ENCODE measurements at places on chromosomes 1 and 21.

DNA sequence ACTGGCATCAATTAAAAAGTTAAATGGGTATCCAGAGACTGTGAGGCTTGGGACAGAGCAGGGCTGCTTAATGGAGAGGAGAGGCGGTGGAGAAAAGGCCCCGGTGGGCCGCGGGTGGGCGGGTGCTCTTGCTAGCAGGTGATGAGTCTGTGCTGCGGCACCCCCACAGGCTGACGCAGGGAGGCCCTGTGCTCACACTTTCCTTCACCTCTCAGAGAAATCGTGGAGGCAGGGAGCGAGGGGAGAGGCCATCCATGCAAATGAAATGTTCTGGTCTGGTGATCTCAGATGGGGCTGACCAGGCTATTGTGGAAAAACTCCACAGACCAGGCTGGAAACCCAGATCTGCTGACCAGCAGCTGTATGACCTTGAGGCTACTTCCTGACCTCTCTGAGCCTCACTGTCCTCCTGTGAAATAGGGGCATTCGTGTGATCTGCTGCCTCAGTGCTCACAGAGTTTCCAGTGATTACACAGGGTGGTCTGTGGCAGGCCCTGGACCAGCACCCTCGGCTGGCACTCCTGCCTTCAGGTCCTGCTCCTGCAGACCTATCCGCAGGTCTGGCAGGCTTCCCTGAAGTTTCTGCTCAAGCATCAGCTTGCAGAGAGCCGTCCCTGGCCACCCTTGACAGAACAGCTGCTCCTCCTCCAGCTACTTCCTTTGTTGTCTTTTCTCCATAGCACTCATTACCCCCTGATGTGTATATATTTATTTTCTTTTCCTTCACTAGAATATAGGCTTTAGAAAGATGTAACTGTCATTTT is 89.2 kb downstream of the BEND5 start:
- DNase-seq: no peak

GRCh38 chr1:169348383-169349036 is 19.1 kb downstream of the NME7 start:
- DNase-seq: no peak

GRCh38 chr1:112798292-112798691 is 83.2 kb upstream of the PPM1J start:
- DNase-seq: no peak

DNA sequence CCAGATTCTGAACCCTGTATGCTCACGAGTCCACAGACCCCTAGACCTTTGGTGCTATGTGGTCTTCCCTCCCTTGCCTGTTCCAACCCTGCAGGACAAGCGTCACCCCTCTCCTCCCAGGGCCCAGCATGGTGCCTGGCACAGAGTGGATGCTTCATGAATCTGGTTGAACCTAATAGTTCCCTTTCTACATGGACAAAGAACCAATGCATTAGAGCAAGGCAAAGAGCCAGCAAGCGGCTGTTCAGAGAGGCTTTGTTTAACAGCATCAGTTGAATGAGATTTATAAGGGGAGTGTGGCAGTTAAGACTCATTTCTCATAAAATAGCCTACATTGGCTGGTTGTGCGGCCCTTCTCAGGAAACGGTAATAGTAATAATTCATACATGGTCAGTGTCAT is 14.9 kb downstream of the SLC26A9 start:
- no peak for DNase-seq

- no peak for DNase-seq
Measured at GRCh38 chr1:10685808-10686403, 110.5 kb downstream of the CASZ1 start.

DNA sequence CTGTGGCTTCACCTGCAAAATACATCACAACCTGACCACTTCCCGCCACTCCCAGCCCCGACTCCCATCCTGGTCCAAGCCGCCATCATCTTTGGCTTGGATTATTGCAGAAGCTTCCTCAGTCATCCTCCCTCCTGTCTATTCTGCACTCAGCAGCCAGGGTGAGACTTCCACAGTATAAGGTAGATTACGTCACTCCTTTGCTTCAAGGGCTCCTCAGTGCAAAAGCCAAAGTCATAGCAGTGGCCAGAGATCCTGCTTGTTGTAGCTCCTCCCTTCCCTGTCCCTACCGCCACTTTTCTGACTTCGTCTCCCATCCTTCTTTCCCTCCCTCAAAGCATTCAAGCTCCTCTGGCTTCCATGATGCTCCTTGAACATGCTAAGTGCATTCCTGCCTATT is 152.8 kb downstream of the GRIK3 start:
- no peak for DNase-seq

GRCh38 chr1:79695138-79695537 is 688.6 kb upstream of the ADGRL4 start:
- no peak for DNase-seq

DNA sequence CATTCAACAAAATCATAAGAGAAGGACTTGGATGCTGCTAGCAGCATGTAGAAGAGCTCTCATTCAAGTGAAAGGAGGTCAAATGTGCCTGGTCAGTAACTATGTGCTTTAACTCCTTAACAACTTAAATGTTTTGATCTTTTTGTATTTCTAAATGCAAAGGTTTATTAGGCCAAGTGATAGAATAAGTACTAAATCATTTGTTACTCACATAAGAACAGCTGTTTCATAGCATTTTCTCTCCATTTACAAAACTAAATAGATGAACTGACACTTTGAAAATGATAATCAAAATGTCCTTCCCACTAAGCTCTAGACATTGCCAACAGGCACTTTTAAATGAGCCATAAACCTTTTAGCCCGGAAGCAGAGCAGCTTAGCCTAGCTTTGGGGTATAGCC is 254.3 kb upstream of the PRMT6 start:
- DNase-seq: no peak

- DNase-seq: no peak
Measured at GRCh38 chr1:209609041-209609790, 25.7 kb downstream of the CAMK1G start.

GRCh38 chr1:156388174-156389137 is 19.4 kb downstream of the RHBG start:
- no peak for DNase-seq

DNA sequence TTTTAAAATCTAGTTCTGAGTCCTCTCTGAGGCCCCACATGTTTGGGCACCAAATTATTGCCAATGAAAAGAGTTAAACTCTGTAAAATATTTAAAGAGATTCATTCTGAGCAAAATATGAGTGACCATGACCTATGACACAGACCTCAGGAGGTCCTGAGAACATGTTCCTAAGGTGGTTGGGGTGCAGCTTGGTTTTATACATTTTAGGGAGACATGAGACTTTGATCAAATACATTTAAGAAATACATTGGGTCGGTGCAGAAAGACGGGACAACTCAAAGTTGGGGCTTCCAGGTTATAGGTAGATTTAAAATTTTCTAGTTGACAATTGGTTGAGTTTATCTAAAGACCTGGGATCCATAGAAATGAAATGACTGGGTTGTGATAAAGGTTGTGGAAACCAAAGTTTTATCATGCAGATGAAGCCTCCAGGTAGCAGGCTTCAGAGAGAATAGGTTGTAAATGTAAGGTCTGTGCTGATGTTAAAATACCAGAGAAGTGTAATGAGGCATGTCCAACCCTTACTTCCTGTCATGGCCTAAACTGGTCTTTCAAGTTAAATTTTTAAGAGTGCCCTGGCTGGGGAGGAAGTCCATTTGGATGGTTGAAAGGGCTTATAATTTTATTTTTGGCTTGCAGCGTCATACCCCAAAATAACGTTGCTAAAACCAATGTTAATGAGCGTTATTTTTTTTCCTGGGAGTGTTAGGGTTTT is 274.9 kb downstream of the NUF2 start:
- no peak for DNase-seq

DNA sequence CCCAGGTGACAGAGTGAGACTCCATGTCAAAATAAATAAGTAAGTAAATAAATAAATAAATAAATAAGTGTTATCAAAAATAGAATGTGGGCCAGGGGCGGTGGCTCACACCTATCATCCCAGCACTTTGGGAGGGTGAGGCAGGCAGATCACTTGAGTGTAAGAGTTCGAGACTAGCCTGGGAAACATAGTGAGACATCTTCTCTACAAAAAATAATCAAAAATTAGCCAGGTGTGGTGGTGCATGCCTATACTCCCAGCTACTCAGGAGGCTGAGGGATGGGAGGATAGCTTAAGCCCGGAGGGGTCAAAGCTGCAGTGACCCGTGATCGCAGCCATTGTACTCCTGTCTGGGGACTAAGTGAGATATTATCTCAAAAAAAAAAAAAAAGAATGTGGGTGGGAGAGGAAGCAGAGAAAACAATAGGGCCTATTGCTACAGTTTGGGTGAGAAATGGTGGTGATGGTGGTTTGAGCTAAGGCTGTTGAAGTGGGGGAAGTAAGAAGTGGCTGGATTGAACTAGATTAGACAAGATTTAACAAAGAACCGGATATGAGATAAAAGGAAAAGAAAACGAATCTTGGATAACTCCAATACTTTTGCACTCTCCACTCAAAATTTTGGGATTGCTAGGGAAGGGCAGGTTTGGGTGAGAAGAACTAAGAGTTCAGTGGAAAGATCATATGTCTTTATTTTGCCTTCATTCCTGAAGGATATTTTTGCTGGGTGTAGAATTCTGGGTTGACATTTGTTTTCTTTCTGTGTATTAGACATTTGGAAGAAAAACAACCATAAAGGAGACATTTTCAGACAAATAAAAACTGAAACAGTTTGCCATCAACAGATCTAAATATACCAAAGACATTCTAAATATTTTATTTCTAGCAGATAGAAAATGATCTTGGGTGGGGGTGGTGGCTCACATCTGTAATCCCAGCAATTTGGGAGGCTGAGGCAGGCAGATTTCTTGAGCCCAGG is 57.1 kb upstream of the SPOCD1 start:
- DNase-seq: no peak

DNA sequence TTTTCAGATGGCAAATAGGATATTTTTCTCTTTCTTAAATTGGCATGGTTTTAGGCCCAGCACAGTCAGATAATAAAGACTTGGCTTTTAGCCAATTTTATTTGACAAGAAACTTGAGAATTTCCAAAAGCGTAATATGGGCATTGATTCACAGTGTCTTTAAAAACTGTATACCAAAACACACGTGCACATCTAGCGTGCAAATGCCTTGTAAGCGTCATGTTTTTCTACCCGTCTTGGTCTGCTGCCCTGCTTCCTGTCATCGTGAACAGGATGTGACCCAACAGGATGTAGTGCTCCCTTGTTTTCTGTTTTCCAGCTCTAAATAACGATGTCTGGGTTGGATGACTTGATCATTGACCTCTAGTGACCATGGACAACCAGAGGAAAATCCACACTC is 24.7 kb upstream of the SLC44A3 start:
- no peak for DNase-seq

GRCh38 chr21:31279214-31279613 is 64.8 kb downstream of the TIAM1 start:
- no peak for DNase-seq

DNA sequence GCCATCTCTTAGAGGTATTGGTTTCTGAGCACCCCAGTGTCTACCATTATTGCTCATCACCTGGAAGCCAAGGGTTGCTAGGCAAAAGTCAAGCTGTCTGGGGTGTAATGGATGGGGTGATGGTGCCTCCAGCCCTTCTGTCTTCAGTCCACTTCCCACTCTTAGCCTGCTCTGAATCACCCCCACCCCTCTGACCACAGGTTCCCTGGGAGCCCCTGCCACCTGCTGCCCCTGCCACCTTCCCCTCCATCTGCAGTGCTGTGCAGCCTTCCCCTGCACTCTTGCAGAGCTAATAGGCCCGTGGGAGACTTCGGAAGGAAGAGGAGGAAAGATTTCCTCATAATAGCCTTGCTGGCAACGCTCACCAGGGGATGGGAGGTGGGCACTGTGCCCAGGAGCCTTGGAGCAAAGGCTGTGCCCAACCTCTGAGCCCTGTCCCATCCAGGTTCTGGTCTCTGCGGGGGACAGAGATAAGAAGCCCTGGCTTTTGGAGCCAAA is 35.5 kb downstream of the CAPN2 start:
- DNase-seq: no peak

DNA sequence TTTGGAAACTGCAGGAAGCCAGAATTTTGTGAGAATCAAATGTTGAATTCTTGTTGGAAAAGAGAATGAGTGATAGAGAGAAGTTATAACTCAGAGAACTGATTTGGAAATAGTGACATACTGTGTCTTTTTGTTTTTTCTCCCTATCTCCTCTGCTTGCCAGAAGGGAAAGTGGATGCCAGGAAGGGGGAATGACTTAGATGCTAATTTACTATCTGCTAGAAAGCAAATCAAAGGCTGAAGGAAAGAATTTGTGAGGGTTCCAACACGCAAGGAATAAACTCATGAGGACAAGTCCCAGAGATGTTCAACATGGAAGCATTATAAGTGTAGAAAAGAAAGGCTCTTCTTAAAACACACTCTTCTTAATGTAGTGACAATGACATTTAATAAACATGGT is 20.5 kb upstream of the LRRC39 start:
- DNase-seq: no peak

DNA sequence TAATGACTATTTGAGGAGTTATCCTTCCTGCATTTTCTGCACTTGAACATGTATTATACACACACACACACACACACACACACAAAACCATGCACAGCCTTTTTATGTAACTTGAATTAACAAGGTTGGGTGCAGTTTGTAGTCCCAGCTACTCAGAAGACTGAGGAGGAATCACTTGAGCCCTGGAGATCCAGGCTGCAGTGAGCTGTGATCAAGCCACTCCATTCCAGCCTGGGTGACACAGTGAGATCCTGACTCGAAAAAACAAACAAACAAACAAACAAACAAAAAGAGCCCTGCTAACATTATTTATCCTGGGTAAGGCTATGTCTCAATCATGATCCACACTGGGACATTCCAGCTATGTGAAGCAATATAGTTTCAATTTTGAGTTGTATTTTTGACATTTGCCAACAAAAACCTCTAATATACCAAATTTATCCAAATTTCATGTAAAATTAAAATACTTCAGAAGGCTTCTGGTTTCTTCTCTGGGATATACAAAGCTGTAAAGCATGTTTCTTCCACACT is 156.8 kb downstream of the NTPCR start:
- DNase-seq: no peak

GRCh38 chr1:4106731-4107130 is 206.7 kb upstream of the C1orf174 start:
- no peak for DNase-seq

DNA sequence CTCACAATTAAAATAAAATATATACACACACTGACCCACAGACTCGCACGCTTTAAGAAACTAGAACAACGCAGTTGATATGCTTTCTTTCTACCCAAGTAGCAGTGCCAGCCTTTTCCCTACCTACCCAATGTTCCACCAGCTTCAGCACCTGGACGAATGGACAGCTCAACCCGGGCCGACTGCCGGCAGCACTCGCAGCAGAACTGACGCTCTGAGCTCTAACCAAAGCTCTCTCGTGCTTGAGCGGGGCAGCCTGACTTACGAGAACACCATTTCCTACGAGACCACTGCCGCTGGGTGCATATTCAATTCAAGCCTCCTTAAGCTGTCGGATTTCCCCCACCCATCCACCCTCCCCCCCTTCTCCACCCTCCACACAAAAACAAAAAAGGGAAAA is 127.4 kb upstream of the DPYD start:
- DNase-seq: peak; percentile 82

DNA sequence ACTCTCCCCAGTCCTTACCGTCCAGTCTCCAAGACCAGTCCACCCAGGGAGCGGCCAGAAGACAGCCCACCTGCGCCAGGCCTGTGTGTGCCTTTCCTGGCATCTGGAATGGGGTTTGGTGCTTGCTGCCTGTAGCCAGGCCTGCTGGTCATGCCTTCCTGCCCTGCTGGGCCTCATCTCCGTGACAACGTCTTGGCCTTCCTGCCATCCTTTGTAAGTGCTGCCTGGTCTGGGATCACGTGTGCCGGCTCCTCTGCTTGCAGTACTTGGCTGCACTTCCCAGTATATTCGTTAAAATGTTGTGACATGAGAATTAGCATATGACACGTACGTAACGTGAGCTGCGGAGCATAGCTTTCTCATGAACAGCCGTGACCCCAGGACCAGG is 145.3 kb upstream of the COL6A1 start:
- DNase-seq: no peak

- DNase-seq: peak; percentile 44
Measured at GRCh38 chr1:11320153-11320936, 47.3 kb downstream of the UBIAD1 start.

Data from activated CD4-positive, alpha-beta T cell treated with anti-CD3 and anti-CD28 coated beads, Interleukin-2, amount 50 U/mL, for 48 hours (primary cell).